Occipital lobe (tissue), 3 donors: ENCODE measurements at places on chromosomes 13 and 19. TPM values are rescaled to one million over a fixed set of nuclear protein-coding genes. Genes with fewer than 3 reads are reported as not detected.

- DNase-seq = no peak
These were observed 1447.6 kb downstream of the UQCRFS1 start for GRCh38 chr19:27765397-27765796.

IFI30 gene
- 0.62 TPM for total RNA-seq

DNA sequence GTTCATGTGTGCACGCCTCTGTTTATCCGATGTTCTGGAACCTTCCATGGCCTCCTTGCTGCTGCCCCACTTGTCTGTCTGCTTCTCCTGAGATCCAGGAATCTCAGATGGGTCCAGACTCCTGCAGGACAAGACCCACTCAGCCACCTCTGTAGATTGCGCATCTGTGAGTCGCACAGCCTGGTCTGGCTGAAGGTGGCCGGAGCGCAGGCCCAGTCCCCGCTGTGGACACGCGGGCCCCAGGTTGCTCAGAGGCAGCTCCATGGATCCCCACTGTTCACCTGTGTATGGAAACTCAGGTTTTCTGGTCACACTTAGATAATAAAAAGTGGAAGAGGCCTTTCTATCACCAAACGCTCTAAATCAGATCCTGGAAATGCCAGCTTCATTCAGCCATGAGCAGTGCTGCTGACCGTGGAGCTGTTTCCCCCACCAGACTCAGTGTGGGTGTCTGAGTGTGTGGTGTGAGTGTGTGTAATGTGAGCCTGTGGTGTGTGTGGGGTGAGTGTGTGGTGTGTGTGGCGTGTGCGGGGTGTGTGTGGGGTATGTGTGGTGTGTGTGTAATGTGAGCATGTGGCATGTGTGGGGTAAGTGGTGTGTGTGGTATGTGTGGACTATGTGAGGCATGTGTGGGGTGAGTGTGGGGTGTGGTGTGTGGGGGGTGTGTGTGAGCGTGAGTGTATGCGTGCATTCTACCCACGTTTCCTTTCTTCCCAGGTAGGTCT, 59.5 kb downstream of the MCF2L start:
- no peak for DNase-seq

FGF22 gene
- 0.62 TPM for total RNA-seq

DNA sequence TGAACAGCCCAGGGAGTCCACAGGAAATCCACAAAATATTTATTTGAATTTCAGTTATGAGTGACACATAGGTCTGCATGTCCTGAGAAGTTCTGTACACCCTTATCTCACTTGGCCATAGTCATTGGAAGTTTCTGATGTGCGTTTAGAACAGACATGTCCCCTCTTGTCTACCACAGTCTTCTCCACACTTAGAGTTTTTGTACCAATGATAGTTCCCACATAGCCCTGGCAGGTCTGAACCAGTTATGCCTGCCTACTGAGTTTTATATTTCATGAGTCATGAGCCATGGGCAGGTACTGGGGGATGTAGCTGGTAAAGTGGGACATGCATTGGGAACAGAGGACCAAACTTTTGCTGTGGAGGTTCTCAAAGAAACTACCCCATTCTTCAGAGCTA, 11.3 kb downstream of the ZNF132 start:
- no peak for DNase-seq

NUFIP1 gene
- total RNA-seq = 7.5 TPM
